Activated T-helper 1 cell treated with anti-CD3 and anti-CD28 coated beads, Interleukin-2, amount 50 U/mL, for 16 hours (primary cell): ENCODE measurements at places on chromosomes 5 and 9.

DNA sequence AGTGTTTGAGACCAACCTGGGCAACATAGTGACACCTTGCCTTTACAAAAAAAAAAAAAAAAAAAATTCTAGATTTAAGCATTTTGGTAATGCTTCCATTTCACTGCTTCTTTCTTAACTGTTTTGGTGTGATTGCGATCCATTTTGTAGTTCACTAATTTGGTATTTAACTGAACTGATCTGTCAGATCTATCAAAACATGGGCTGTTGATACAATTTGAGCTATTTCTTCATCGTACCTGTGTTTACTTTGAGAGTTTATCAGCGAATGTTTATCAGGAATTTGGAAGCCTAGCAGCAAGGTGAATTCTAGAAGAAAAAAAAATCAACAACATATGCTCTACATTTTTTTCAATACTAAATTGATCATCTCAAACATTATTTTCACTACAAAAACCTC, 864.9 kb upstream of the WWC1 start:
- no peak for DNase-seq

DNA sequence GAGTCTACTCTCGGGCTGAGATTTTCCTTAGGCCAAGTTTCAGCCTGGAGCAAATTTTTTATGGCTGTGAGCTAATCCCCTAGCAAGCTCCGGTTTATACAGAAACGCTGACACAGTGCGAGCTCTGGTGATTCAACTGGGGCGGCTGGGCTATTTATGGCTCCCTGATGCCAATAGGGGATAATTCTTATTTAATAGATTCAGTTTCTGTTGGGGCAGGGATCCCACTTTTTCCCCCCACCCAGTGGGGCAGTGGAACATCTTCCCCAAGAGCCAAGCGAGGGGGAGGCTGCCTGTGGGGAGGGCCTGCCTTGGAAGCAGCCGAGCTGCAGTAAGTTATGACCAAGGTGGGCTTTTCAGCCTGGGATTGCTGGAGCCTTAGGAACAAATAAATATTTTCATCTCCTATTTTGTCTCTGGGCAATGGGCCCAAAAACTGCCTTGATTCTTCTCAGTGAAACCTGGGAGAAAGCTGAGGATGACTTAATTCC, 129.1 kb downstream of the MACROH2A1 start:
- DNase-seq: no peak

DNA sequence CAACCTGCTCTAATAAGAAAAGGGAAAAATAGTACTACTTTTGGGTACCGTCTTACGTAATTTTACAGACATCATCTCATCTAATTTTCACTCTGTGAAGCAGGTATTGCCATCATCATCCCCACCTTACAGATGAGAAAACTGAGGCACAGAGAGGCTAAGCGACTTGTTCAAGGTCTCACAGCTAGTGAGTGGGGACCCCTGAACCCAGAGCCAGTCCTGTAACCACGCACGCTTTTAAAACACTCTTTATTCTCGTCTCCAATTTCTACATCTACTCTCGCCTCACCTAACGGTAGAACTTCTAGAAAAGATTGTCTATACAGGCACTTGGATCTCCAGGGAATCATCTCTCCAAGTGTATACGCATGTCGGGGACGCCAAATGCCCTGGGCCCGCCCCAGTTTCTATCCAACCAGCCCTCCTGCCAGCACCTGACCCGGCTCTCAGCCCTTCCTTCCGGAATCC, 1.5 kb upstream of the TRAF1 start:
- DNase-seq: no peak

DNA sequence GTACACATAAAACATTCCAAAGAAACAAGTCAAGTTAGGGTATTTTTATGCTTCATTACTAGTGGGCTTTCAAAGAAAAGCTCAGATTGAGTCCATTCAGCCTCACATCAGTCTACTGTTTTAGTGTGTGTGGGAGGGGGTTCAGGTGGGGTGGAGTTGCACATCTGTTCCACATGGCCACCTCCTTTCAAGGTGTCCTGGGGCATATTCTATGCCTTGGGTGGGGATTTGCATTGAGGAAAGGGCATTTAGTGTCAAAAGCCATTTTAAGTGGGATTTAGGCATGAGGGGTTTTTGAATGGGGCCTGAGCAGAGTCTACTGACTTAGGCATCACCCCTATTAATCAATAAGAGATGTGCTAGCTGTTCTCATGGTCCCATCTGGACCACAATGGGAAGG, 983.1 kb downstream of the TLE4 start:
- no peak for DNase-seq

GRCh38 chr9:10007356-10007755, 605.4 kb downstream of the PTPRD start:
- no peak for DNase-seq

- no peak for DNase-seq
Observed at GRCh38 chr5:146039420-146039819, 66.0 kb downstream of the PLAC8L1 start.

DNA sequence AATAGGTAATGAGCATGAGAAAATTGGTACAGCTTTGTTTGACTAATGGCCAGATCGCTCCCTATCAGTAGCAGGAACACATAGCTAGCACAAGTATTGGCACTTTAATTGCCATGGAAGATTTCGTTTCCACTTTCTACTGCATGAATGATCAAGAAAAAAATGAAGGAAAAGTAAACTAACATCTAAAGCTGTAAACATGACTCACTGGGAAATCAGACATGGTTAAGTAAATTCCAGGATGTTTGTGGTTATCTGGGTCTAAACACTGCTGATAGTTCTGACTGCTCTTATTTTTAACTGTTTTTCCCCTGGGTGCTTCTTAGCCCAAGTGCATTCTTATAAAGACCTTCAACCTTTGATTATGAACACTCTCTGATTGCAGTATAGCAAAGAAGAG, 388.9 kb downstream of the NR2F1-AS1 start:
- DNase-seq: no peak

DNA sequence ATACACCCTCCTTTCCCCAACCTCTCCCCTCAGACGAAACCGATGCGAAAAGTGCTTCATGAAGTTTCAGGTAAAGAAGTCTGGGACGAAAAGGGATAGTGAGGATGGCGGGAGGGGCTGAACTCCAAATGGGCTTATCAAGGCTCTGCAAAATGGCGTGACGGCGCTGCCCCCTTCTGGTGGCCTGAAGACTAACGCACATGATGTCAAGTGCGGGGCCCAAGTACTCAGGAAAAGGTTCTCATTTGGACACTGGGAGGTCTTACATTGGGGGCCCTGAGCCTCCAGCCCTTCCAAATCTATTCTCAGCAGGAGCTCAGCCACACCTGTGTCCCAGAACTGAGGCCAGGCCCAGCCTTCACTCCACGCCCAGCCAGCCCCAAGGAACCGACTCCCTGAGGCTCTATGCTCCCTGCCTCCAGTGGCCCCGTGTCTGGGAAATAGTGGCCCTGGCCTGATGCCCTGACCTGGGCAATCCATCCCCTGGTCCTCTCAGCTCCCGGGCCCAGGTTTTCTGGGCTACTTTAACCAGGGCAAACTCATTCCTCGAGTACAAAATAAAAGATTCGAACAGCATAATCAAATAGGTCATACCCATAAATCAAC, 119.9 kb downstream of the KCNIP1 start:
- DNase-seq: no peak

GRCh38 chr9:21443849-21444625, 3.8 kb downstream of the IFNA1 start:
- DNase-seq: no peak

DNA sequence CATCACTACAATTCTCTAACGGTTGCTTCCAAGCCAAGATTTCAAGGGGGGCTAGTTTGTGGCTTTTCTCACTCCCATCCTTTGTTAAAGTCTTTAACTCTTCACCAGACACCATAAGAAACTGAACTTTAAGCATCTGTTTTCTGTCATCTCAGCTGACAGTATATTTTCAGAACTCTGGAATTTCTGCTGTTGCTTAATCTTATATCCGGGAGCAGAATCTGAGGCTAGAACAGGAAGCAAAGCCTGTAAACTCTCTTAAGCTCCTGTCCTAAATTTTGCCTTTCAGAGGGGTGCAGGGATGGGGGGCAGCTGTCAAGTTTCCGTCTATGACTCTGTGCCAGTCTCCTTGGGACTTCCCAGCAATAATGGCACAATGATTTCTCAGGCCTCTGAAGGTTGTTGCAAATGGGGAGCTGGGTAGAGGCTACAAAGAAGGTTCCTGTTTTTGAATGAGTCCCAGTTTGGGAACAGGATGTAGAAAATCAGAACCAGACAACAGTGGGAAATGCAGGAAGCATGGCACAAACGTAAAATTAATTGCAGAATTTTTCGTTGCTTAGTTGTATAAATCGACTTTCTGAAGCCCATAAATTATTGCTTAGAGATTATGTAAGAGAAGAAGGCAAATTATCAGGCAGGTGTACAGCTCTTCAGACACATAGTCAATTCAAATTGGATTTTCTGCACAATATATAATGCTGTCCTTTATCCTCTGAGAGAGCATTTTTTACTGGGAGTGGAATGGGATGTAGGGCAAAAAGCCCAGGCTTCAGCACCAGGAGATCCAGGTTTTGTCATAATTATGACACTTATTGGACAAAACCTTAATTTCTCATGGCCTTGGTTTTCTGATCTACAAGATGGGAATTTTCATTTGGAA, 430.9 kb downstream of the DMAC1 start:
- DNase-seq: no peak

GRCh38 chr5:126284977-126285696, 138.1 kb upstream of the GRAMD2B start:
- DNase-seq: no peak

- no peak for DNase-seq
Observed at GRCh38 chr5:11174591-11174990, 413.6 kb upstream of the DAP start.

GRCh38 chr9:92223758-92224157, 69.7 kb downstream of the IARS1 start:
- no peak for DNase-seq

DNA sequence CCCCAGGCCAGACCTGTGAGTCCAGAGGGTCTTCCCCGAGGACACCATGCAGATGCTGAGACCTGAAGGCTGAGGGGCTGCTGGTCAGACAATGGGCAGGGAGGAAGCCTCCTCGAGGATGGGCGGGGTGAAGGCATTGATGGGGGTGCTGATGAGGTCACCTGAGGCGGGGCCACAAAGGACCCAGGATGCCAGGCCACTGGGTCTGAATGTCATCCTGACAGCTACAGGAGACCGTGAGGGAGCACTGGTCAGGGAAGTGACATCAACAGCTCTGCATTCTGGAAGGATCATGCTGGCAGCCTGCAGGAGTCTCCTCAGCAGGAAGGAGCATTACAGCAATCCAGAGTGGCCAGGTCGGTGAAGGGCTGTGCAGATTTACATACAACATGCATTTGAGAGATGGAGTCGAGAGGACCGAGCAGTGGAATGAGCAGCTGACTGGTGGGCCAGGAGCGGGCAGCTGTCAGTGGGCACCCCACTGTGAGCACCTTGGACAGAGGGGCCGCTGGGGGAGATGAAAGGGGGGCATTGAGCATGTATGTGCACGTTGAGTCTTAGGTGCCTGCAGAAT, 77.7 kb upstream of the ADAMTS2 start:
- no peak for DNase-seq

- no peak for DNase-seq
Observed at GRCh38 chr9:136507221-136507991, 24.6 kb upstream of the SEC16A start.

DNA sequence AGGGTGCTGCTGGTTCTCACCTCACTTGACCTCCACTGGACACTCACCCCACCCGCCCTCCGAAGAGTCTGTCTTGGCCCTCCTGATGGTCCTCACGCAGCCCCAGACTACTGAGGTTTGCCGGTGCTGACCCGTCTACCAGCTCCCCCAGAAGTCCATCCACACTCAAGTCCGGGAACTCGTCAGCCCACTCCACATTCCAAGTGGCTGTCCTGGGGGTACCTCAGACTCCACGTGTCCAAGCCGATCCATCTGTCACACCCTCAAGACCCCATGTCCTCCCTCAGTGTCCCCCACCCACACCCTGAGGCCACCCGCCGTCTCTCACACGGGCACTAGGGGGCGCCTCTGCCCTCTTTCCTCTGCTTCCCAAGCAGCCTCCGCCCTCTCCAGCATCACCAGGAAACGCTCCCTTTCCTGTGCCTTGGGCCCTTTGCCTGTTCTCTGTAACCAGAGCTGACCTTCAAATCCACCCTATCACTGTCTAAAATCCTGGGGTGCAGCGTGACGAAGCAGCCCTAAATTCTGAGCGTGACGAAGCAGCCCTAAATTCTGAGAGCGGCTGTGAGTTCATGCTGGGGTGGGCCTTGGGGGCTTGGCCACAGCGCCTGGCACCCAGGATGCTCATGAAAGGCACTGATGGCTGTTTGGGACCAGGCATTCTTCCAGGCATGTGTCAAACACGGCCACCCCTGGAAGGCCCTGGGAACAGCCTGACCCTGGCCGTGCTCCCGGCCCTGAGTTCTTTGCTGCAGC, 95.7 kb downstream of the KCNT1 start:
- no peak for DNase-seq

DNA sequence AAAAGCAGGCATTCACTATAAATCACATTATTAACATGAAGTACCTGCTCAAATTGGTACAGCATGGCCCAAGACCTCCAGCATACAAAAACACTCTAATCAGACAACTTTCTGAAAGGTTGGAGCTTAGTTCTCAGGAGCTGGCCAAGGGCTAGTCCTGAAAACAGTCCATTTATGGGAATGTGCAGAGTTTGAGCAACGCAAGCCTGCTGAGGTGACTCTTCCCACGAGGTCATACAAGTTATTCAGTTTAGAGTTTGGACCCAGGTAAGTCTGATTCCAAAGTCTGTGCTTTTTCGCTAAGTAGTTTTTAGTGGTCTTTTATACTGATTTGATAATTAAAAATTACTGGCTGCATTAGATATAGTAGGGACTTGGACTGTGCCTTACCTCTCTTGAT, 52.6 kb downstream of the AP3S1 start:
- no peak for DNase-seq

GRCh38 chr5:68288707-68289134, 73.2 kb downstream of the PIK3R1 start:
- no peak for DNase-seq

DNA sequence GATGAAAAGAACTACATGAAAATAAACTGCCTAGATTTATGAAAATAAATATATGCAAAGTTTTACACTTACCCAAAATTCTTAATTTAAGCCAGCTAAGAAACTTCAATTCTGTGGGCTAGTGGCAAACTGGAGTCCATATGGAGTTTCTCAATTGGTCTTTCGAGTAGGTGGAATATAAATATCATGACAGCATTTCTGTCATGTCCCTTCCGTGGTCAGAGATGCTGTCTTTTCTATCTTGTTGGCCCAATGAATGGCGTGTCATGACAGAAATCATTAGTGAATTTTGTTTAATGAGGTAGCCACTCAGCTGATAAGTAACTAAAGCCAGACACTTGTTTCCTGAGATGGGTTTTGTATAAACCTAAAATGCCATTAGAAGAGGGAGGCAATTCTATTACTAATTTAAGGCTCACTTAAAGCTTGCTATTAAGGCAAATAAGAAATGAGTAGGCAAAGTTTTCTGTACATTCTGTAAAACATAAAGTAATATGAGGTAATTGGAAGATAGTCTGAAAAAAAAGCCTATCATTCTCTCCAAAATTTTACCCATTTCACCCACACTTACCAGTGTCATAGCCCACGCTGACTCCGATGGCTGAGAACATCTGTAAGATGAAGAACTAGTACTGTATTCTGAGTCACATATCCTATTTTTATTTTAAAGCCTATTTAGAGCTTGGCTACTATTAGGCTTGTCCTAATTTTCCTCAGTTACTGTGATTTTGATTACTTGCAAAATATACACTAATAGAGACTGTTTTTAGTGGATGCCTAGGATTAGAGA, 419.3 kb upstream of the MEF2C start:
- DNase-seq: no peak
